T-helper 2 cell treated with Interferon-gamma antibody and Interleukin-4, amounts not matched to agents 5 μg/mL and 100 μg/mL, for 36 hours (primary cell): ENCODE measurements at places on chromosomes 3 and 15.

- no peak for DNase-seq
Measured at GRCh38 chr3:114299941-114300624, 6.3 kb downstream of the TIGIT start.

GRCh38 chr15:26623071-26623470 is 149.8 kb downstream of the GABRB3 start:
- DNase-seq, result no peak

DNA sequence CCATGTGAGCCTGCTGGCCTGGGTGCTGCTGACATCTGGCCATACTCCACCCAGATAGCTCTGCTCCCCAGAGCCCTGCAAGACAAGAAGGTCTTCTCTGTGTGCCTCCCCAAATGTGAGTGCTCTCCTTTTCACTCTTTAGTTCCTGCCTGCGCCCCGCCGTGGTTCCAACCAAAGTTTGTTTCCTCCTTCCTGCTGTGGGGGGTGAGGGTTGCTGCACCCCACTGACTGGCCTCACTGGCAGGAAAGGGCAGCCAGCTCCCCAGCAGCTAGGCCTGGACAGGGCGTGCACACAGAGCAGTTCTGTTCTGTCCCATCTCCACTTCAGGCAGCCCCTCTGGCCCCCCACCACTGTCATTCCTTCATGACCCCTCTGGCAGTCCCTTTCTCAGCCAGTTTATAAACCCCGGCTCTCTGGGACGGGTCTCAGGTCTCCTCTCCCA is 5.4 kb upstream of the CCDC174 start:
- DNase-seq, result no peak

DNA sequence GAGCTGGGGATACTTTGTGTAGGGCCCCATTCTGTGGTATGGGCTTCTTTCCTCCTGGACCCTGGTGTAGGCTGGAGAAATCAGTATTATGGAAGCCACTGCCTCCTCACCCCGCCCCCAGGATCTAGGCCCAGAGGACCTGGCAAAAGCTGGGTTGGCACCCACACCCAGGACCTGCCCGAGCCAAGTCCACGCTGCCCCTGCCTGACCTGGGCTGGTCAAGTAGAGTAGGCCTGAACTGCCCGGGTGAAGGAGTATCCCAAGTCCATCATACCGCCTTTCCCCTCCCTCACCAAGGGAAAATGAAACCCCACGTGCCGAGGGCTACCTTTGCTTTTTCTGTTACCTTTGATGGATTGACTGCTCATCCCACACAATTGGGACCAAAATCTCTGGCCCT is 37.7 kb upstream of the TRAK1 start:
- no peak for DNase-seq

DNA sequence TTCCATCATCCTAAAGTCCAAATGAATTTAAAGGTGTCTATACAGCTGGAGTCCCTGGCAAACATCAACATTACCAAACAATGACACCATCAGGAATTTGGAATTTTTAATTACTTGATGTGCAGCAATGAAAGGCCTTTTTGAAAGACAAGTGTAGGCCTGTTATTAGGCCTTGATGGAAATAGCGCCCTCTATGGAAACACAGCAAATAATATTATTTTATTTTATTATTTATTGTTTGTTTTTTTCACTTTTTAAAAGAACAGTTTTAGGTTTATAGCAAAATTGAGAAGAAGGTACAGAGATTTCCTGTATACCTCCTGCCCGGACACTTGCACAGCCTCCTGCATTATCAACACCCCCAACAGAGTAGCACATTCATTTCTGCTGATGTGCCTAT is 18.1 kb upstream of the OR5AC2 start:
- no peak for DNase-seq

GRCh38 chr3:191889756-191890155 is 428.8 kb downstream of the PYDC2 start:
- no peak for DNase-seq

GRCh38 chr3:58577269-58577821 is at the start of gene FAM107A:
Gene FAM107A, minus strand, starts transcription at chr3:58577391. Its CDS starts 7,531 bp downstream, at chr3:58569860.
- DNase-seq, result no peak

- DNase-seq, result no peak
Measured at GRCh38 chr3:70053293-70053692, 53.8 kb downstream of the SAMMSON start.

DNA sequence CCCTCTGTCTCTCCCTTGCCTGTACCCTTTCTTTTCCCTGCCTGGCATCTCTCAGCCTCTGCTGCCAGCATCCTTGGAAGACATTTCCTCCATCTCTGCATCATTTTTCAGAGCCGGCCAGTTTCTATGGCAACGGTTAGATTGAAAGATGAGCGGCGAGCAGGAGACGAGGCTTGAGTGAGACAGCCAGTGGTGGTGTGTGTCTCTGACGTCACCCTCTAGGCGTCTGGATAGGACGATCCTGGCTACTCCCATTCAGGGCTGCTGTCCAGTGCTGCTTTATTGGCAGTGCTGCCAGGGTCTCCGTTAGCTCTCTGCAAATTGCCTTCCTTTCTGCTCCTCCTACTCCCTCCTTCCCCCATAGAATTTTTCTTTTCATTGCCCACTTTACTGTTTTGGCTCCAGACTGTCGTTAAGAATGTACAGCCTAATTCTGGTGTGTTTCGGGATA is 57.9 kb downstream of the TRAK1 start:
- DNase-seq, result no peak

- no peak for DNase-seq
Measured at GRCh38 chr15:91947293-91947679, 93.8 kb downstream of the SLCO3A1 start.

GRCh38 chr3:33159981-33160380 is 46.2 kb downstream of the CRTAP start:
- no peak for DNase-seq

DNA sequence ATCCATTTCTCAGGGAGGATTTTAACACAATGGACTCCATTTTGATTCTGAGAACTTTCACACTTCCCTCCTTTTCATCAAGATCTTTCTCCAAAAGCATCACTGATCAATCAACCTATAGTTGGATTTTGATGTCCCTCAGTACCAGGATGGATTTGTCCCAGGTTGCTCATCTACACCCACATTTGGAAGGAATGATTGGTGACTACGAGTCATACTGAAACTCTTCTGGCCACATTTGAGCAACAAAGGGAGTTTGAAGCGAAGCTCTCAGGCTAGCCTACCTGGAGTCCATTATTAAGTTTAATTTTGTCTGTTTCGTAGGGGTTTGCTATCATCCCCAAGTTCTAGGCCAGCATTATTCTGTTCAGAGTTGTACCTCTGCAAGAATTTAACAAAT is 31.3 kb upstream of the ATP8B4 start:
- DNase-seq, result peak; percentile 23
